ENCODE measurements at places on chromosomes 16 and 17.

DNA sequence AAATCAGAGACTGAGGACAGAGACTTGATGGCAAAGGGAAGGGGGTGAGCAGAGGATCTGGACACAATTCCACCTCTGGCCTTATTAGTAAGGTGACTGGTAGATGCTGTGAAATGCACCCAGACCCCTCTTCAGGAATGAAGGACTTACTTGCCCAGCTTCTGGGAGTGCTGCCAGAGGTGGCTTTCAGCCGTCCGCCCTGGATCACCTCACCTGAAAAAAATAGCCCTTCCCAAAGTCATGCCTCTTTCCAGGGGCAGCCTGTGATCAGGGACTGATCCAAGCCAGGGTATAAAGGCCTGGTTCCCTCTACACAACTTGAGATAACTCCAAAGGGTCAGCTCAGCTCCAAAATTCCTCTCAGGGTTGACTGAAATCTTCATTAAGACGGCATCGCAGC, 20.4 kb upstream of the TMEM220 start:
- no peak for DNase-seq

- no peak for DNase-seq
Observed at GRCh38 chr17:21233581-21234347, 19.4 kb downstream of the NATD1 start.

- no peak for DNase-seq
Observed at GRCh38 chr16:20510323-20510722, 59.0 kb downstream of the ACSM2A start.

- peak; percentile 57 for DNase-seq
Observed at GRCh38 chr16:46918905-46919792, 35.0 kb downstream of the GPT2 start.

DNA sequence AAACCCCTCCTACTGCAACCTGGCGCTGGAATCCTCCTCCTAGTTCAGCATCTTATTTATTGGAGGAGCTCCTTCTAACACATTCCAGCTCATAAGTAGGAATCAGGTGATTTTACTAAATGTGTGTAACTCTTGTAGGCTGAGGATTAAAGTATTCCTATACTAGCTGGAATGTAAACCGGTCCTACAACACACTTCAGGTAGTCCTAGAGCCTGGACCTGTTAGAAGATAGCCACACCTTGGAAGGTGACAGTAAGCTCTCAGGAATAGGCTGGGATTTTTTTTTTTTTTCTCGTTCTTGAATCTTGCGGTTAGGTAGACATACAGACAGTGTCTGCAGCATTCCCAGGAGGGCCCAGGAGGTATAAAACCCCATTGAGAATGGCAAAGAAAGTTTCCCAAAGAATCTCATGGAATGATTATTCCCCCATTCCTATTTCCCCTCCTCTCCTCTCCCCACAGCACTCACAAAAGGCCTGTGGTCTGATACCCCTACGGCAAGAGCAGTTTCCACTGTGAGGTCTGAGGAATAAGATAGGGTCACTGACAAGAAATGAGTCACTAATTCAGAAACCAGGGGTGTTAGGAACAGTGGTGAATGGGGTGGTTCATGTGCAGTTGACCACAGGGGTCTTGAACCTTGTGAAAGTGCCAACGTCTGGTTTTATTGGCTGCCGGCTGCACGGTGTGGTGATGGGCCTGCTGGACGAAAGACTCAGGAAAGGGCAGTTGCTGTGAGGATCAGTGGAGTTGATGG, 267.1 kb downstream of the UTP18 start:
- no peak for DNase-seq

DNA sequence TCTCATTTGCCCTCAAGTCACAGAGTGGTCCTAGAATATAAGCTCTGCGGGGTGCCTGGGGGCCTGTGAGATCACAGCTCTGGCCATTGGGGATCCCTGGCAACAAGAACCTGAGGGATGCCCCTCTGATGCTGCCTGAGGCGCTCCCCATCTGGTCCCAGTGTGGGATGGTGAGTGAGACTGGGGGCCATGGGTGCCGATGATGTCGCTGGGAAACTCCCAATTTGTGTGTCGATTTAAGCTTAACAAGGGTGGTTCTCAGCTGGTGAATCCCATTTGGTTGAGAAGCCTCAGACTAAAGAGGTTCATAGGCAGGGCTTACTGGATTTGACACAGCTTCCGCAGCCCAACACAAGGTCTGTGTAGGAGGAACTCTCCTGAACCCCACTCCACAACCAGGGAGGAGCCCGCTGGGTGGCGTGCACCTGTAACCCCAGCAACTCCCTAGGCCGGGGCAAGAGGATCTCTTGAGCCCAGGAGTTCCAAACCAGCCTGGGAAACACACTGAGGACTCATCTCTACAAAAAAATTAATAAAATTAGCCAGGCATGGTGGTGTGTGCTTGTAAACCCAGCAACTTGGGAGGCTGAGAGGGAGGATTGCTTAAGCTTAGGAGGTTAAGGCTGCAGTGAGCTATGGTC, 63.7 kb upstream of the SIAH1 start:
- DNase-seq, result no peak

DNA sequence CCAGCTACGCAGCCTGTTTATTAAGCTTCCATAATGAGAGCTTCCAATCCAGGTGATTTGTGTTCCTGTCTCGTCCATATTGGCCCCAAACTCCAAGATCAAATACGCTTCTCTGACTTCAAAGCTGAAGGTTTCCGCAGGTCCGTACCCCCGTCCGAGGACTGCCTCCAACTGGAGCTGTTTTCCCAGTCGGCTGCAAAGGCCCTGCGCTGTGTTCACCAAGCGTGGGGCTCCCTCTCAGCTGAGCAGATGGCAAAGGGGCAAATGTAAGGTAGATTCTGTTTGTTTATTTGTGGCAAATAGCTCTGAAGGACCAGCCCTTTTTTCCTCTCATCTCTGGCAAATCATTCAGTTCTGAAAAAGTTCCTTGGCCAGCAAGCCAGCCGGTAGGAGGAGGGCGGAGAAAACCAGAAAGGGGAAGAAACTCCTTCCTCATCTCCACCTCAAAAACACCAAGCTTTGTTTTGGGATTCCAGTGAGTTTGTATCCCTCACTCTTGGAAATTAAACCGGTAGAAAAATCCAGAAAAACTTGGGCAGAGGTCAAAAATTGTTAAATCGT, 35.2 kb downstream of the NXN start:
- DNase-seq, result no peak

- no peak for DNase-seq
Observed at GRCh38 chr17:4759776-4760236, 11.9 kb upstream of the TM4SF5 start.

DNA sequence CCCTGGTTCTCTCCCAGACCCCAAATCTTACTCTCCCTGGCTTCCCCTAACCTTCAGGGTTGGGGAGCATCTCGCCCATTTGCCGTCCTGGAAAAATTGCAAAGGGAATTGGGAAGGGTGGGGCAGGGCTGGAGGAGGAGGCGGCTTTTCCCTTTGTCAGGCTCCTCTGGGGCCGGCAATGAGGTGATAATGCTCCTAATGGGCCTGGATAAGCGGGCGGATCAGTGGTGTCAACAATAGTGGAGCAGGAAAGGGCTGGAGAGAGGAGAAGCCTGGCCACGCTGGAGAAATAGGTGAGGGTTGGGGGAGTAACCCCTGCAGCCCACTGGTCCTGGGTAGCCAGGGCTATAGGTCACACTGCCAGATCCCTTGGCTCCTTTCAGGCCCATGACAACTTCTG, 12.3 kb downstream of the SCN4A start:
- peak; percentile 61 for DNase-seq

DNA sequence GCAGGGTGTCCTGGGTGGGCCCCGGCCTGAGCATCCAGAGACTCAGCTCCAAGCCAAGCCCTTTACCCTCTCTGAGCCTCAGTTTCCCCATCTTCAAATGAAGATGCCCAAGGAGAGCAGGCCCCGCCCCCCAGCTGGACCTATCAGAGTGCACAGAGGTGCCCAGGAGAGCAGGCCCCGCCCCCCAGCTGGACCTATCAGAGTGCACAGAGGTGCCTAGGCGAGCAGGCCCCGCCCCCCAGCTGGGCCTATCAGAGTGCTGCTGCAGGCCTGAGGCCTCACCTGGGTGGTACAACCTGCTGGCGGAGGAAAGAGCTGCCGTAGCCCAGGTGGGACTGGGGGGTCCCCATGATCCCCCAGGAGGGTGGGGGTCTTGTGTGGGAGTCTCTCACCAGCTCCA, 3.4 kb upstream of the SSTR5 start:
- no peak for DNase-seq

DNA sequence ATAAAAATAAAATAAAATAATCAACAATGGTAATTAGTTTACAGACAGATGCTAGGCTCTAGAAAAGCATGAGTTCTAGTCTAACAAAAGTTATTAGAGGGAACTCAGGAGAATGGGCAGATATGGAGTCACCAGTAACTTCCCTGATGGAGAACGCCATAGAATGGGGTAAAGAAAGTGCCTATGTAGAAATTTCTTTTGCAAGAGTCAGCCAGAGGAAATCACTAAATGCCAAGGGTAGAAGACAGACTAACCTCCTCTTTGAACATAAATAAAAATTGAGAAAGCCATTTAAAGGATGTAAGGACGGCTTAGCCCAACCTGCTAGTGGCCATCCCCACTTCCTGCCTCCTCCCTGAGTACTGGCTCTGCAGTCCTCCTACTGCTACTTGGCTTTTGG, 141.6 kb downstream of the VPS53 start:
- no peak for DNase-seq

DNA sequence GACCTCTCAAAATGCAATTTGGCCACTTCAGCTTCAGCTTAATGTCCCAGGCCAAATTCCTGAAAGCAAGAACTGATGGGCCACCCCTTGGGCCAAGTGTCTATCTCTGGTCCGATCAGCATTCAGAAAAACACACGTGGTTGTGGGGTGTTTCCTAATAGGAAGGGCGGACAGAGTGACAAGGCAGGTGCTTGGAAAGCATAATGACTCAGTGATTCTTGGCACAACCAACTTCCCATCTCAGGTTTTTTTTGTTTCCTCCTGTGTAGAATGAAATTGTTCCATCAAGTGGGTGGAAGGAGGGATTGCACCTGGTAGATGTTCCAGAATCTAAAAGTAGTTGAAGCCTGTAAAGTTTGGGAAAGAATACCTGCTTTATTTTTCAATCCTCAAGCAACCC, 155.6 kb downstream of the HS3ST2 start:
- no peak for DNase-seq

DNA sequence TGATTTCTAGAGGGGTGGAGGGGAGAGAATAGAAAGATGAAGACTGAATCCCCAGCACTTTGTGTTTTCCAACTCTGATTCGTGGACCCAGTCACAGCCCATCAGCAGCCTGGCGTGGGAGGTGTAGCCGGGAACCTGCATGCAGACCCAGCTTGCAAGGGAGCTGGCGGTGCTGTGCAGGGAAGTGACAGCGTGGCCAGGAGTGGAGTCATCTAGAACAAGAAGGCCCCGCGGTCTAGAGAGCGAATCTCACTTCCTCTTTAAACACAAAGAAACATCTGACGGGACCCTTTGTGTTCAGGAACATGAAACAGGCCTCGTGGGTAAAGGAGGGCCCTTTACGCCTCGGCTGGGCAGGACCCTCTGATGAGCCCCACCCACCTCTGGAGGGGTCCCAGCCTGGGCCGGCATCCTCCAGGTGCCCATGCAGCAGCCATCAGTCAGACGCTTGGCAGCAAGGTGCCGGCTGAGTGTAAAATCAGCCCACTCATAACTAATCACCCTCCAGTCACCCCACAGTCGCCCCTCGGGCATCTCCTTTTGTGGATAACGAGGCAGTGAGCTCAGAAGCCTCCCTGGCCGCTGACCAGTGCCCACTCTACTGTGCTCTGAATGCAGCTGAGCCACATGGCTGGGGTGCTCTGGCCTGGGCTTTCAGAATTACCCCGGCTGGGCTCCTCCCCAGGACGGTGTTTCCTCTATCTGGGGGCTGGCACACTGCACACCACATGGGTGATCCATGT, 4.4 kb downstream of the SNAI3 start:
- no peak for DNase-seq

DNA sequence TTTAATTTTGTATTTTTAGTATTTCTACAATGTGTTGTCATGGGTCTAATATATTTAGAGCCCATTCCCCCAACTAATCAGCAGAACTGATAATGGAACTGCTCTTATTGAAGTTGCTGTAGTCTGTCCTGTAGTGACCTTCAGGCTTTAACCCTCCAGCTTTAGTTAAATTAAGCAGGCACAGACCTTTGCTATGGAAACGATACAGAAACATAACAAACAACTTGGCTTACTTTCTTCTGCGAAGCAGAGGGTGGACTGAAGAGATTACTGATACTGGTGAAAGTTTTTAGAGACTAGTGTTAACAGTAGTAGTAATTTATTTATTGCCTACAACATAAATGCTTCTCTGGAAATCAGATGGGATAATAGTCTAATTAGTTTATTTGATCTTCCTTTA, 61.4 kb downstream of the NFATC3 start:
- peak; percentile 69 for DNase-seq

GRCh38 chr16:56257666-56258342, 66.5 kb downstream of the GNAO1 start:
- DNase-seq, result no peak

DNA sequence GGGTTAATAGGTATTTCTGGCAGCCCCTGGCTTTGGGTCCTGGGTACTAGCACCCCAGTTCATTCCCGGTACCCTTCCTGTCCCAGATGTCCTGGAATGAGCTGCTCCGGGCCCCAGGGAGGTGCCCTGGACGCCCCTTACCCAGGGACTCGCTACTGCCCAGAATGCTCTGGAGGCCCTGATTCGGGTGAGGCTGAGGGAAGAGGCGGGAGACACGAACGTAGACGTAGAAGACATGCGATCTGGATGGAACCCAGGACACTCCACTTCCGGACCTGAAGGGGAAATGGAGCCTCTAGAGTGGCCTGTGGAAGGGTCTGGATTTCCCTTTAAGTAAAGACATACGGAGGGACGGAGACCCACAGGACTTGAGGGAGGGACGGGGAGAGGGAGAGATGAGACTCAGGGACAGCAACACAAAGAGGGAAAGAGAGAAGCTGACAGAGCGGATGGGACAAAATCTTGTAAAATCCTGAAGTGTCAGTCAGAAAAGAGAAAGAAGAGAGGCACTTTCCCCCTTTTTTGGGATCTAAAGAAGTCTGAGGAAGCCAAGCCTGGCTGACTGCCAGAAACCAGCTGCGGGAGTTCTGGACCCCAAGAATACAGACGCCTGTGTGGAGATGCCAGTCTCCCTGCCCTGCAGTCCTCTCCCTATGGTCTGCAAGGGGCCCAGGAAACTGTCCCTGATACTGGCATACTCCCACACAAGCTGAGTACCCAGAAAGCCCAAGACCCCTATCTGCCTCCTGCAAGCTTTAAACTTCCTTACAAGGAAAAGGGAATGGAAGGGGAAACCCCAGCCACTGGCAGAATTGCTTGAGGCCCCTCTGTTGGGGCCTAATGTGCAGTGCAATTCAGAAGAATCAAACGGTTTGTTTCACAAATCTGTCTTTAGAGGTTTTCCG, 1.0 kb upstream of the HOXB13 start:
- DNase-seq, result no peak

GRCh38 chr17:81924557-81925532, 2.7 kb downstream of the MAFG start:
- DNase-seq, result peak; percentile 35

GRCh38 chr17:10754109-10754508, 24.3 kb upstream of the TMEM220 start:
- DNase-seq, result peak; percentile 83

DNA sequence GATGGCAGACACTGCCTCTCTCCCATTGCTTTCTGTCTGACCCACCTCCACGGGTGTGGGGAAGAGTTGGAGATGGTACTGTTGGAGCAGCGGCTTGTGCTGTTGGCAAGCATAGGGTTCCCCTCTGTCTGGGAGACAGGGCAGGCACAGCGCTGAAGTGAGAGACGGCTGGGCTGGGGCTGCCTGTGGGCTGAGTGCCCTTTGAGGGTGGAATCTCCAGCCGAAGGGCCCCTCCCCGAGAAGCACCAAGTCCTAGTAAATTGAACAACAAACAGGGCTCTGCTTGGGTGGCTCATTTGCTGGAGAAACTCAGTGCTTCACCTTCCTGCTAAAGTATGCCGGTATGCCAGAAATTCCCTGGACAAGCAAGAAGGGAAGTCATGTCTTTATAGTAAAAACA, 79.7 kb downstream of the KSR1 start:
- DNase-seq, result no peak
